Activated CD4-positive, CD25-positive, alpha-beta regulatory T cell treated with anti-CD3 and anti-CD28 coated beads, Interleukin-2, amount 50 U/mL, for 72 hours (primary cell): ENCODE measurements at places on chromosomes 16 and 17.

GRCh38 chr16:13992976-13993375 lies 73.0 kb downstream of the ERCC4 start:
- no peak for DNase-seq

DNA sequence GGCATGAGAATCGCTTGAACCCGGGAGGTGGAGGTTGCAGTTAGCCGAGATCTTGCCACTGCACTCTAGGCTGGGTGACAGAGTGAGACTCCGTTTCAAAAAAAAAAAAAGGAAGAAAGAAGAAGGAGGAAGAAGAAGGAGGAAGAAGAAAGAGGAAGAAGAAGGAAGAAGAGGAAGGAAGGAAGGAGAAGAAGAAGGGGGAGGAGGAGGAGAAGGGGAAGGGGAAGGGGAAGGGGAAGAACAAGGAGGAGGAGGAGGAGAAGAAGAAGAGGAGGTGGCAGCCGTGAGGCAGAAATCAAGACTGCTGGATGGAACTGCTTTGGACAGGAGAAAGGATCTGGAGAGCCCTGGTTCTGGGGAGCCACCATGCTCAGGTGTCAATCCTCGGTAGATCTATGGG lies 29.7 kb upstream of the PEMT start:
- no peak for DNase-seq

DNA sequence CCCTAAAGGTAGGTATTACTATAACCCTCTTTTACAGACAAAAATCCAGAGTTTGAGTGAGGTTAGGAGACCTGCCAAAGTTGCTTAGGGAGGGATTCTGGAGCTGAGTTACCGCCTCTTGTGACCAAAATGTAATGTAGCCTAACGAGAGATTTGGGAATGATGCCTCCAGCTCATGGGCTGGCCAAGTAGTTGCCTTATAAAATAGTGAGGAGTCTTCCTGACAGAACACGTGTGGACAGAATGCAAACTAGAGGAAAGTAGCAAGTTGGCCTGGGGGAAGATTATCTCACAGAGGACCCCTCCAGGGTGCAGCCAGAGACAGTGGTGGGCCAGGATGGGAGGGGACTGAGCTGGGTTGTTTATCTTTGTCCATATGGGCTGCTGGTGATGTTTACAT lies 543.7 kb upstream of the CDH11 start:
- DNase-seq: no peak

GRCh38 chr16:85906349-85906748 lies 7.4 kb downstream of the IRF8 start:
- DNase-seq: no peak

DNA sequence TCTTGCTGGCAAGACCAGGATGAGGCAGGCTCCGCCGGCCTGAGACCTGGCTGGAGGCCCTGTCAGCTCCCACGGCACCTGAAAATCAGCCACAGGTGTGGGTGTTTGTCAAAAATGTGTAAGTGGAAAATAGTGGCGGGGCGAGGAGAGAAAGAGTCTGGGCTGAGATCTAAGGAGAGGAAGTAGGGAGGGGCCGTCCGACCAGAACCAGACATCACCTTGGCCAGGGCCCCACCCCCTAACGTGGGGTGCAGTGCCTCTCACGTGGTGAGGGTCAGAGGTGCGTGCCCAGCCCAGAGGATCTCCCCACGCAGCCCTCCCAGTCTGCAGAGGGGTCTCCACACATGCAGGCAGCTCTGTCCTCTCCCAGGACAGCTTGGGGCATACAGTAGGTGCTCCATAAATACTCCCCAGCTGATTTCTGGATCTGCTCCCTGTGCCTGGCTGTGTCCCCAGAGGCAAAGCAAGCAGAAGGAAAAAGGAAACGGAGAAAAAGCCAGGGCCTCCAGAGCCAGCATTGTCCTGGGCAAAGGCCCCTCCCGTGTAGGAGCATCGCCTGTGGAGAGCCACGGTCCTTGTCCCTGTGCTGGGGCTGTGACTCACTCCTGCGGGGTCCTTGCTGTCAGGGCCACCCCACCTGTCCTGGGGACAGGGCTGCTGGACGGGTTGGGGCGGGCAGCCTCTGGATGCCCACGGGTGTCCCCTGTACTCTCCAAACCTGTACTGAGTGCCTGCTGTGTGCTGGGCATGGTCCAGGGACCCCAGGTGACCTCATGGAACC lies 16.7 kb downstream of the ZFPM1 start:
- DNase-seq: no peak
